ENCODE measurements at places on chromosomes 1 and 21. TPM values are rescaled to one million over a fixed set of nuclear protein-coding genes. Genes with fewer than 3 reads are reported as not detected.

The TP73 gene
- total RNA-seq: 0.30 TPM

The ACTN2 gene
- total RNA-seq: 6.1 TPM

The IVL gene
- total RNA-seq: not detected

The TMEM200B gene
- total RNA-seq: 19.3 TPM

The MARCKSL1 gene
- total RNA-seq: 159 TPM

The MATN1 gene
- total RNA-seq: 0.50 TPM

The LCE2A gene
- total RNA-seq: not detected

The SHC1 gene
- 28.5 TPM for total RNA-seq

The PGBD5 gene
- 10.8 TPM for total RNA-seq

The RNU1-1 gene
- total RNA-seq: 29,651 TPM

The IRF6 gene
- 0.99 TPM for total RNA-seq

The OR10J1 gene
- not detected for total RNA-seq
